ENCODE measurements at places on chromosomes 7 and 10.
A peak's percentile ranks its signal among the peaks of the same experiment; 100 is the strongest.

DNA sequence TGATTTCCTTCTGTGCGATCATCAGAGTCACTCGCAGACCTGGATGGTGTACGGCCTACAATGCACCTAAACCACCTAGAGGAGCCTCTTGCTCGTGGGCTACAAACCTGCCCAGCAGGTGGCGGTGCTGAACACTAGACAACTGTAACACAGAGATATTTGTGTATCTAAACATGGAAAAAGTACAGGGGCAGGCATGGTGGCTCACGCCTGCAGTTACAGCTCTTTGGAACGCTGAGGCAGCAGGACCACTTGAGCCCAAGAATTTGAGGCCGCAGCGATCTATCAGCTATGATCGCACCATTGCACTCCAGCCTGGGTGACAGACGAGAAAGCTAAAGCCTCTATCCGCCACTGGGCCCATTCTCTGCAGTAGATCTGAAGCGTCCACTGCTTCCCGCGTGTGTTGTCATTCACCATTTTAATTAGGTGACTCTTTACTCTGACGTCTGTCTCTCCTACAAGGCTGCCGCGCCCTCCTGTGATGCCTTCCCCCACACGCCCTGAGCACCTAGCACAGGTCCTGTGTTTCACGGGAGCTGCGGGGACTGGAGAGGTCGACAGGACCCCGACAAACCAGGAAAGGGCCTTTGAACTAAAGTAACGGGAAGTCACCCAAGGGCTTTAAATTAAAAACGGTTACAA is 774 bp downstream of the TUBGCP2 start:
- peak; percentile 85 for DNase-seq

GRCh38 chr7:32481176-32481575 is 9.0 kb downstream of the LSM5 start:
- DNase-seq: no peak

DNA sequence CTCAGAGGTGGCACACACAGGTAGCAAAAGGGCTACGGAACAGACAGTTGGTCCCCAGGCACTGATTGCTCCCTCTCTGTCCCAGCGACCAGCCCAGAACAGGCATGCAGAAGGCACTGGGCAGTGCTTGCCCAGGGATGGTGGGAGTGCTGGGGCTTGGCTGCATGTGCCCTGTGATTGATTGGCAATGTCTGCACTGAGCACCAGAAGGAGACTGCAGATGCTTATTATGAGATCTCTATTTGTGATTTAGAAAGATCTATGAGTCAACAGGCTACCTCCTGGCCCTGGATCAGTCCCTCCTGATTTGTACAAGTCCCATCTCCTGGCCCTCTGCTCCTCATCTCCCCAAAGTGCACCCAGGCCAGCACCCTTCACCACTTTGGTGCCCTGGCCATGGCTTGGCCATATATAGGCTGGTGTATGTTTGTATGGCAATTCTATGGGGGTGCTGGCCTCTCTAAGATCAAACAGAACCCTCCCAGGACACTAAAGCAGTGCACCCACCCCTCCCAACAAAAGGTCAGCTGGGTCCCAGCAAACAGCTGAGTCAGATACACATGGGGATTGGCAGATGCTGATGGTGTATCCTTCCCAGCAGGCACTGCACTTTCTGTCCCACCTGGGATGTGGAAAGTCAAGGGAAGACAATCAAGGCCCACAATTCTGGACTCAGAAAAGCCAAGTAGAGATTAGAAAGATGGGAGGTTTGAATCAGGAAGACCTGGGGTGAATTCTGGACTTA is 30.9 kb downstream of the CAMK2B start:
- no peak for DNase-seq

- no peak for DNase-seq
Measured at GRCh38 chr7:27263781-27264180, 21.2 kb downstream of the EVX1 start.

DNA sequence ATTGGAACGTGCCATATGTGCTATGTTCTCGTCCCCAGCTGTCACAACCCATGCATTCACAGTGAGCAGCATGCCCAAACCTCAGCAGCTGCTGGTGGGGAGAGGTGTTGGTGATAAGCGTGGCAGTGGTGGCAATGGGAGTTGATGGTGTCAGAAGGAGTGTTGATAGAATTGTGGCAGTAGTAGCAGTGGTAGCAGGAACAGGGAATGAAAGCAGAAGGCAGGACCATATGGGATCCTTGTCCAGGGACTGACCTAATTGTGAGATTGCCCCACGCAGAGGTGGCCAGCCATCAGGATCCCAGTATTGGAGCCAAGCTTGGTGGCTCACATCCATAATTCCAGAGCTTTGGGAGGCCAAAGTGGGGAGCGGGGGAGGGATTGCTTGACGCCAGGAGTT is 276.3 kb downstream of the GALNT17 start:
- no peak for DNase-seq

DNA sequence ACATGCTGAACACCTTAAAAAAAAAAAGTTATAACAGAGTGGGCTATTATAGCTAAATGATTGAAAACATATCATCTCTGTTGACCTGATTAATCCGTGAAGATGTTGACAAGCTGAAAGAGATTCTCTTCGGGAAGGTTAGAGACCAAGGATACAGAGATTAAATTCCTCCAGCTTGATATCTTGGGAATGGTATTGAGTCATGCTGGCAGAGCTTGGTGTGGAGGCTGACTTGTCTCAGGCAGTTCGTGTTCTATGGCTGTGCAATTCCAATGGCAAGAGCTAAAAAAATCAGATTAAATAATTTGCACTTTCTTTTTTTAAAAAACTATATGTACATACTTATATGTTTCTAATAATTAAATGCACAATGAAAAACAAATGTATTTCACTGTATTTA is 24.9 kb upstream of the CACNA2D1 start:
- no peak for DNase-seq

GRCh38 chr10:42304341-42304740 is 334.0 kb downstream of the ZNF33B start:
- no peak for DNase-seq

- DNase-seq: no peak
Measured at GRCh38 chr7:15839416-15840100, 153.1 kb upstream of the MEOX2 start.

GRCh38 chr7:128933180-128933891 is 4.4 kb upstream of the IRF5 start:
- DNase-seq: peak; percentile 32

DNA sequence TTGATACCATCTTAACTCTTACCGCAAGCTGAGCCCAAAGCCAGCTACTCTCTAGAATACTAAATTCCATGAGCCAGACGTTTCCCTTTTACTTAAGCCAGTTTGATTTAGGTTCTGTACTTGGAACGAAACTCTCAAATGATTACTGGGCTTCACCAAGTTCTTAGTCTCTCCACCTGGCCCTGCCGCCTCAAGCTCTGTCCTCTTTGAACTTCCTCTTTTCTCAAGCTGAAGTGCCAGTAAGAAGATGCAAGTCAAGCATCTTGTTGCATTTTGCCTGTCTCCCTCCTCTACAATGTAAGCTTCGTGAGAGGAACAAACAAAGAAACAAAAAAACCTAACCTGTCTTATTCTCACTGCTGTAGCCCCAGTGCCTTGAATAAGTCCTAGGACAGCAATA is 358.2 kb upstream of the NPVF start:
- no peak for DNase-seq

DNA sequence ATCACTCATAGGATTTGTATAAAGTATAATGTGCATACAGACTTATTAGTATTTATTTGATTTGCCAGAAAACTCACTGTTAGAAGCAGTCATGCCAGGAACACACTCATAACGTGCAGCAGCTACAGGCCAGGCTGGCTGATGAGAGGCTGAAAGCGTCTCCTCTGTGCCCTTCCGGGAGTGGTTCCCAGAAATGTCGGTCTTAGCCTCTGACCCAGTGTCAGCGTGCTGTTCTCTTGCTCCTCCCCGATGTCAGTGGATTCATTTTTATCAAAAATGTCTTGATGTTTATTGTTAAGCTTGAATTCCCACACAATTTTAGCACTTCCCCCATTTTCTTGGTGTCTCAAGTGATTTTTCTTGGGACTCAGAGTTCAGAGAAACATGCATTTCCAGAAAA is 33.3 kb upstream of the GARS1 start:
- no peak for DNase-seq

DNA sequence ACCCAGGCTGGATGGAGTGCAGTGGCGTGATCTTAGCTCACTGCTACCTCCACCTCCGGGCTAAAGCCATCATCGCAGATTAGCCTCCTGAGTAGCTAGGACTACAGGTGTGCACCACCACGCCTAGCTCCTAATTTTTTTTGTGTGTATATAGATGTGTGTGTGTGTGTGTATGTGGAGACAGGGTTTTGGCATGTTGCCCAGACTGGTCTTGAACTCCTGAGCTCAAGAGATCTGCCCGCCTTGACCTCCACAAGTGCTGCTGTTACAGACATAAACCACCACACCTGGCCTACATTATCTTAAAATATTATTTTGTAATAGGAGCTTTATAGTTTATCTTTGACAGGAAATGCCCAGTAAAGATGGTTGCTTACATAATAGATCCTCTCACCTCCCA is 25.0 kb downstream of the FOXP2 start:
- no peak for DNase-seq

DNA sequence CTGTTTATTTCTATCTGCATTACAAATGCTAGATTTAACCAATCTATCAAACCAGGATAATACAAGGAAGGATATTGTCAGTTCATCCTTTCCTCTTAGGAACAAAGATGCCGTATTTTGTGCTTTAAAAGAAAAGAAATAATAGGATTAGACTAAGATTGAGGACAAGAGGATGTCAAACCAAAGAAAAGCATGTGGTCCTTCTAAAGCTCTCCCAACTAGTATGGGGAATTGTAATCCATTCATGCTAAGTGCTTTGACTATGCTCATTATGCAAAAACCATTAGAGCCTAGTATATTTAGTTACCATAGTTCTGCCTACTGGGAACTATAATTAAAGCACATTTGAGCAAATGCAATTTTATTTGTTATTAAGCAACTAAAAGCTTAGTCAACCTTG is 280.2 kb downstream of the GRM8 start:
- DNase-seq: no peak

GRCh38 chr10:110348336-110348735 is 43.6 kb upstream of the SMNDC1 start:
- no peak for DNase-seq

DNA sequence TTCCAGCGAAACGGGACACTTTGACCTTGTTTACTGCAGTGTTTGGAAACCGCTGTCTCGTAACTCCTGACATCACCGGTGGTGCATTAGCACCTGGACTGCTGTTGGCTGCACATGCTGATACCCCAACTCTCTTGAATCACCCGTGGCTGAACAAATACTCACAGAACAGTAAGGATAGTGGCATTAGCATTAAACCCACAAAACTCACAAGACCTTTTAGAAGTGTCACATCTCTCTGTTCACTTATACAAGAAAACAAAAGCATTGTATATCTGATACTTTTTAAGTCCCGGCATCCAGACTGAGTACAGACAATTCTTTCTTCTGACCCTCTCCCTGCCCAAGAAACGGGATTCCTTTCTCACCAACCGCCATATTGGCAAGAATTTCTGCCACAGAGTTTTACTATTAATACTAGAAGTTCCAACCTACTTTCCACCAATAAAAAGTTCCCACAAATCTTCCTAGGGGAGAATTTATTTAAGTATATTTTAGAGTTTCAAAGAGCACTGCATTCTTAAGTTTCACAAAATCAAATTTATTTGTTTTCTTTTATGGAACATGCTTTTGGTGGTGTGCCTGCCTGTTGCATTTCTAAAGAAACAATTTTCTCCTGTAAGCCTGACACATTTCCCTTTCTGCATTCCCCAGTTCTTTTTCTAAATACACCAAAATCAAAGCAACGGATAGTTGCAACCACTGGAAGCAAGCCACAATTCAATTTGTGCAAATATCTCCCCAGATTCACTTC is 208.4 kb upstream of the KLF14 start:
- no peak for DNase-seq

DNA sequence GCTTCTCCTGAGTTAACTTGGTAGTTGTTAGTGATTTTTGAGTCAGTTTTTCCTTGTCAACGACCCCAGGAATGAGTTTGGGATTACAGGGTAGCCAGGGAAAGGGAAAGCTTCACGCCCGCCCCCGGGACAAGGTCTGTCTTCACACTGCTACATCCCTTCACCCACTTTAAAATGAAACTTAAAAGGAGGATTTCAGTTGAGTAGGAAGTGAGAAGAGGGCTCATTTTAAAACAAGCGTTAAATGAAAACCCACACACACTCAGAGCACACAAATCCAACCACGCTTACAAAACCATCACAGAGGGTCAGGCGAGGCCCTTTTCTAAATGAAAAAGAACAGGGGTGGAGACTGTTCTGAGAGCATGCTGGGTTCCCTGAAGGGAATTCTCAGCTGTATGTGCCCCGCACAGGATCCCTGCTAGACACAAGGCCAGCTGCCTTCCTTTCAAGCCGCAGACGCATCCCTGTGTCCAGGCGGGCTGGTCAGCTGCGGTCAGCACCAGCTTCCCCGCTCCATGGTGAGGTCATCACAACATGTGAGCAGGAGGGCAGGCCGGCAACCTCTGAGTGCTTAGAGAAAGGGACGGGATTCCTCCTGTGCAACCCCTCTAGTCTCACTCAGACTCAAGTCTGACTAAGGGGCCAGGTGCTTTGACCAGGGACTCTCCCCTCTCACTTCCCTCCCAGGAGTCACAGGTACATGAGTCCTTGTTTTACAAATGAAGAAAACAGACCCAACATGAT is 111.8 kb downstream of the EGFR start:
- DNase-seq: no peak

- no peak for DNase-seq
Measured at GRCh38 chr10:15211464-15211979, 43.0 kb upstream of the NMT2 start.

DNA sequence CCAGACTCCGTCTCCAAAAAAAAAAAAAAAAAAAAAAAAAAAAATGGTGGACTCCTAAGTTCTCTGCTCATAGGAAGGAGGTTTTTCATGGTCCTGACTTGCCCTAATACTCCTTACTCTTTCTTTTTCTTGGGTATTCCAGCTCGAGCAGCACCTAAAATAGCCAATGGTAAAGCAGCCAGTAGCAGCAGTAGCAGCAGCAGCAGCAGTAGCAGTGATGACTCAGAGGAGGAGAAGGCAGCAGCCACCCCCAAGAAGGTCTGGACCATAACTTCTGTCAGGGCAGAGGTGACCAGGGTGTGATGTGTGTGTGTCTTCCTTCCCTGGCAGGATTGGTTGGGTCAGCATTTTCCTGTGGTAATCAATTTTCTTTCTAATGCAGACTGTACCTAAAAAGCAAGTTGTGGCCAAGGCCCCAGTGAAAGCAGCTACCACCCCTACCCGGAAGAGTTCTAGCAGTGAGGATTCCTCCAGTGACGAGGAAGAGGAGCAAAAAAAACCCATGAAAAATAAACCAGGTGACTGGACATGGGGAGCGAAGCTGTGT is 6.9 kb downstream of the NOLC1 start:
- no peak for DNase-seq

DNA sequence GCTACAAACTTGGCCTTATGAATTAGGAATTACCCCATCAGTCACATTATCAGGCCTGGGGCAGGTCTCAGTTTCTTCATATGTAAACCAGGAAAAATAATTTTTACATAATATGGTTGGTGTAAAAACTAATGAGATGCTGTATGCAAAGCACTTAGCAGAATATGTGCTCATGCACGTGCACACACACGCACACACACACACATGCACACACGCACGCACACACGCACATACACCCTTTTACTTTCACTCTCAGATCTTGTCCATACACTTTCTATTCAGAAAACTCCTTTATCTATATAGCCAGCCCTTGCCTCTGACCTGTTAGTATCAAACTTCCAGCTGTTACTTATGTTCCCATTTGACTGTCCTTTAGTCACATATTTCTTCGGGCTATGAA is 92.7 kb downstream of the CREB5 start:
- DNase-seq: no peak

GRCh38 chr10:129005080-129005479 is 462.0 kb upstream of the MGMT start:
- DNase-seq: no peak
